Smooth muscle cell of the brain vasculature (primary cell): ENCODE measurements at places on chromosomes 6 and 20.

- DNase-seq: no peak
Measured at GRCh38 chr6:113149511-113149910, 707.6 kb upstream of the MARCKS start.

DNA sequence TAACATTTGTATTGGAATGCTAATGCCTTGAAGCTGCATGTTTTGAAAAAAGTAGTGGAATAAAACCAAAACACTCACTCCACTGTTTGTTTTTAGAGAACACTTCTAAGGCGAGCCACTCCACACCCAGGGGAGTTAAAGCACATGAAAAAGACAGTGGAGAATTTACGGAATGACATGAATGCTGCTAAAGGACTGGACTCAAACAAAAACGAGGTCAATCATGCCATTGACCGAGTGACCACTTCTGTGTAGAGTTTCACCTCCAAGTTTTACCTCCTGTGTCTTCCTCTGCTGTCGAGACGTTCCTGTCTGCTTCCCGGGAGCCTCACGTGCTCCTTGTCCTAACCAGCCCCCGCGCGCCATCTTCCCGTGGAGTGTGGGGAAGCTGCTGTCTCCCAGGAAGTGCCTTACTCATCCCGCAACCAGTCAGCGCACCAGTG lies 127.8 kb downstream of the LRRC1 start:
- peak; percentile 33 for DNase-seq

GRCh38 chr20:2320813-2321658 lies 25.2 kb downstream of the TGM3 start:
- no peak for DNase-seq

GRCh38 chr6:142002825-142003405 lies 129.8 kb upstream of the GJE1 start:
- DNase-seq: no peak

- peak; percentile 84 for DNase-seq
Measured at GRCh38 chr6:113856625-113857555, at the start of gene MARCKS. MARCKS (plus strand) TSS chr6:113857345; CDS start chr6:113857746, 401 bp downstream.

GRCh38 chr6:158853072-158853879 lies 34.1 kb upstream of the EZR start:
- no peak for DNase-seq

GRCh38 chr6:69128411-69128810 lies 493.3 kb downstream of the ADGRB3 start:
- DNase-seq: no peak

DNA sequence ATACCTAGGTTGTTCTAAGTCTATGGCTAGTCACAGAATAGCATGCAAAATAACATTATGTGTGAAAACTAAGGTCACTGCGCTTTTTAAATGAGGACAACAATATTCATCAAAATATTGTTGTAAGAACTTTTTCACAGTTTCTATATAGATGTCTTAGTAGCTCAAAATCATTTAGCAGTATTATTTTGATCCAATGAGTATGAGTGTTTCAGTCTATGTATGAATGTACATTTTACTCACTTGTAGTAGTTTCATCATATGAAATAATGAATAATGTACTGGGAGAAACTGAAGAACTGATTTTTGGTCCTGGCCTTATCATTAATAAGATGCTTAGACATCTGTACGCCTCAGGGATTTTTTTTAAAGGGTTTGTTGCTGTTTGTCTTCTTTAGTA lies 16.5 kb upstream of the TMEM30A start:
- DNase-seq: no peak

- DNase-seq: no peak
Measured at GRCh38 chr6:44782892-44783291, 395.4 kb downstream of the CDC5L start.
